ENCODE measurements at places on chromosomes 13 and 19. TPM values are rescaled to one million over a fixed set of nuclear protein-coding genes. Genes with fewer than 3 reads are reported as not detected.

GRCh38 chr19:1038978-1039645 is 795 bp upstream of the ABCA7 start:
- no peak overlapping the region for H3K4me3 ChIP-seq
- H3K27ac ChIP-seq, result peak overlapping the region; percentile 89
- peaks cover 49% of the 10 kb centered on the region for H3K4me1 ChIP-seq
- H3K36me3 ChIP-seq, result peaks cover 15% of the 10 kb centered on the region
- DNase-seq, result no peak
- H3K27me3 ChIP-seq, result no peaks in the 10 kb centered on the region

DNA sequence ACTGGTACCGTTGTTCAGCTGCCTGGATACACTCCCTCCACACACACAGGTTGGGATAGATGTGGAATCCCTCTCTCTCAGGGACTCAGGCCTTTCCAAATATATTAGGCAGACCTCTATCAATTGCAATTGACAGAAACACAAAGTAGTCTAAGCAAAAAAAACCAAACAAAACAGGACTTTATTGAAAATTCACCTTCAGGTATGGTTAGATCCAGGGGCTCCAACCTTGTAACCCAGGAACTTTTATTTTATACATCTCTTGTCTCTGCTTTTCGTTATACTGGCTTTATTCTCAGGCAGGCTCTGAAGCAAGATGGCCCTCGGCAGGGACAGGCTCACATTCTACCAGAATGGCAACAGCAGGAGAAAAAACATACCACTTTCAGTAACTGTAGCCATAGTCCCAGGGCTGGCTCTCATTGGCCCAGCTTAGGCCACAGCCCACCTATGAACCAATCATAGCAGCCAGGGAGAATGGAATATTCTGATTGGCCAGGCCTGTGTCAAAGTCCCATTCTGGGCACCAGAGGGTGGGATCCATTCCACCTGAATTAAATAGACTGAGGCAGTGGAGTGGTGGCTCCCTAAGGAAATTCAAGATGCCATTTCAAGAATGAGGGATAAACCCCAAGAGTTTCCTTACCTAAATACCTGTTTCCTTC is 13.1 kb upstream of the CEACAM19 start:
- no peak overlapping the region for H3K27ac ChIP-seq
- H3K4me1 ChIP-seq, result peaks cover 7% of the 10 kb centered on the region
- peaks cover 34% of the 10 kb centered on the region for H3K36me3 ChIP-seq

DNA sequence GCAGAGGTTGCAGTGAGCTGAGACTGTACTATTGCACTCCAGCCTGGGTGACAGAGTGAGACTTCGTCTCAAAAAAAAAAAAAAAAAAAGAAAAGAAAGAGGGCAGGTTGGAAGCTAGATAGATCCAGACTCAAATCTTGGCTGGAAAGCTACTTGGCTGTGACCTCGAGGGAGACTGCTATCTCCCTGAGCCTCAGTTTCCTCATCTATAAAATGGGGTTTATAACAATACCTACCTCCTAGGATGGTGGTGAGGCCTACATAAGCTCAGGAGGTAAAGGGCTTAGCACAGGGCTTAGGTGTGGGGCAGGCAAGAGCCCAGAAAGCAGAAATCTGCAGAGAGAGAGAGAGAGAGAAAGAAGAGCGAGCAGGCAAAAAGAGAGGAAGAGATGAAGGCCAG is 24.2 kb upstream of the DACT3 start:
- no peaks in the 10 kb centered on the region for H3K4me1 ChIP-seq
- no peak overlapping the region for H3K4me3 ChIP-seq
- peaks cover 25% of the 10 kb centered on the region for H3K36me3 ChIP-seq
- no peak overlapping the region for H3K27ac ChIP-seq

Gene CD22
- total RNA-seq, result not detected

GRCh38 chr13:91454666-91455065 is 56.2 kb downstream of the GPC5 start:
- H3K27ac ChIP-seq, result no peak overlapping the region
- no peaks in the 10 kb centered on the region for H3K36me3 ChIP-seq

GRCh38 chr13:94176561-94176960 is 302.9 kb downstream of the DCT start:
- H3K4me1 ChIP-seq, result peaks cover 52% of the 10 kb centered on the region
- no peak overlapping the region for H3K4me3 ChIP-seq
- H3K27ac ChIP-seq, result peak overlapping the region; percentile 27
- no peak for DNase-seq

DNA sequence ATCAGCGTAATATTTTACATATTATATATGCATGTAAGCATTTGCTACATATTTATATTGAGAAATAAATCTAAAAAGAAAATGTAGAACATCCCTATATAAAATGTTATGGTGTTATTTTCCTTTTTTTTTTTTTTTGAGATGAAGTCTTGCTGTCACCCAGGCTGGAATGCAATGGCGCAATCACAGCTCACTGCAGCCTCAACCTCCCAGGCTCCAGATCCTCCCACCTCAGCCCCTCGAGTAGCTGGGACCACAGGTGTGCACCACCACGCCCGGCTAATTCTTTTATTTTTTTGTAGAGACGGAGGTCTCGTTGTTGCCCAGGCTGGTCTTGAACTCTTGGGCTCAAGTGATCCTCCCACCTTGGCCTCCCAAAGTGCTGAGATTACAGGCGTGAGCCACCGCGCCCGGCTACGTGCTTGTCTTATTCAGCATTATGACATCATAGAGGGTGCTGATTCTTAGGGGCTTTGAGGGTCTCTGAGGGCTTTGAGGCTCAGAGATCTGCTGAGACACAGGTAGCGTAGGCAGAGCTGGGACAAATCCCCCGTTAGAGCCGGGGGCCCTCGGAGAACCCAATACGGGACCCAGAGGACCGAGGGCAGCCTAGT is 101.9 kb downstream of the GADD45B start:
- H3K4me3 ChIP-seq, result no peak overlapping the region
- peak overlapping the region; percentile 95 for H3K27ac ChIP-seq
- no peak for DNase-seq
- peaks cover 3% of the 10 kb centered on the region for H3K36me3 ChIP-seq
- H3K27me3 ChIP-seq, result no peaks in the 10 kb centered on the region
- H3K4me1 ChIP-seq, result peaks cover 48% of the 10 kb centered on the region

DNA sequence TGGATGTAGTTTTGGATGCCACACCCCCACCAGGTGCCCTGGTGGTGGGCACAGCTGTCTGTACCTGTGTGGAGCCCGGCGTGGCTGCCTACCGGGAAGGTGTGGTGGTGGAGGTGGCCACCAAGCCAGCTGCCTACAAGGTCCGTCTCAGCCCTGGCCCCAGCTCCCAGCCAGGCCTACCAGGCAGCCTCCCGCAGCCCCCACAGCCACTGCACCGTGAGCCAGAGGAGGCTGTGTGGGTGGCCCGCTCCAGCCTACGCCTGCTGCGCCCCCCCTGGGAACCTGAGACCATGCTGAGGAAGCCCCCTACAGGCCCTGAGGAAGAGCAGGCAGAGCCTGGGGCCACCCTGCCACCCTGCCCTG is 3.5 kb downstream of the CIC start:
- H3K27ac ChIP-seq, result no peak overlapping the region
- peaks cover 56% of the 10 kb centered on the region for H3K4me1 ChIP-seq
- peaks cover 18% of the 10 kb centered on the region for H3K36me3 ChIP-seq

DNA sequence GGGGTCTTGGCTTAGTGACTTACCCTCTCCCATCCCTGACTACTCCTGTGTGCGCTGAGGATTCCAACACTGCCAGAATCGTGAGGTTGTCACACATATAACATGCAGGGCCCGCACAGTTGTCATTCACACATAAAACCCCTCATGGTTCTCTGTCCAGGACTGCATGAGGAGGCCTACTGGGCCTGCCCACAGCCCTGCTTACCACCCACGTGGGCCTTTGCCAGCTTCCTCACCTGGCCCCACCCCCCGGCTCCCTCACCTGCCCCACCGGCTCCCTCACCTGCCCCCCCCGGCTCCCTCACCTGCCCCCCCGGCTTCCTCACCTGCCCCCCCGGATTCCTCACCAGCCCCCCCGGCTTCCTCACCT is 197.2 kb downstream of the TEX29 start:
- no peak overlapping the region for H3K4me3 ChIP-seq
- no peaks in the 10 kb centered on the region for H3K27me3 ChIP-seq
- H3K27ac ChIP-seq, result no peak overlapping the region
- no peaks in the 10 kb centered on the region for H3K4me1 ChIP-seq
- no peak for DNase-seq

- peak; percentile 21 for DNase-seq
- H3K27ac ChIP-seq, result no peak overlapping the region
- H3K36me3 ChIP-seq, result no peaks in the 10 kb centered on the region
- no peak overlapping the region for H3K4me3 ChIP-seq
- H3K27me3 ChIP-seq, result no peaks in the 10 kb centered on the region
These were observed 418.0 kb downstream of the ZNF536 start for GRCh38 chr19:30790056-30790680.

DNA sequence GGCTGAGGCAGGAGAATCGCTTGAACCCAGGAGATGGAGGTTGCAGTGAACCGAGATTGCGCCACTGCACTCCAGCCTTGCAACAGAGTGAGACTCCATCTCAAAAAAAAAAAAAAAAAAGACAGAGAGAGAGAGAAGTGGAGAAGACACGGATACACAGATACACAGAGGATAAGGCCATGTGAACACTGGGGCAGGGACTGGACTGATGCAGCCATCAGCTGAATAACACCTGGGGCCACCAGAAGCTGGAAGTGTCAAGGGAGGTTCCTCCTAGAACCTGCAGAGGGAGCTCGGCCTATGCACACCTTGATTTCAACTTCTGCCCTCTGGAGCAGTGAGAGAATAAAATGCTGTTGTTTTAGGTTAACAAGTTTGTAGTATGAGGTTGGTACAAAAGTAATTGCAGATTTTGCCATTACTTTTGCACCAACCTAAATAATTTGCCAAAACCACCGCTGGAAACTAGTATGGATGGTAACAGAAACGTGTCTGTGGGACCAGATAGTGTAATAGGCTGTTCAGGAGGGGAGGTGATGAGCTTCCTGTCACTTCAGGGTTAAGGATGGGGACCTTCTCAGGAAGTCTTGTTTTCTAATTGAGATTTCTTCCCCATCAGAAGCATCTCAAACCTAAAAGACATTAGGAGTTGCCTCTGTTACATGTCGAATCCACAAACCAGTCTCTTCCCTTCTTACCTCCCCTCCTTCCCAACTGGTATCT is 36.4 kb upstream of the IGSF23 start:
- H3K36me3 ChIP-seq, result no peaks in the 10 kb centered on the region
- H3K27ac ChIP-seq, result no peak overlapping the region

GRCh38 chr19:53961523-53962356 is 997 bp upstream of the CACNG8 start:
- no peak for DNase-seq
- H3K27ac ChIP-seq, result no peak overlapping the region
- H3K4me3 ChIP-seq, result no peak overlapping the region
- no peaks in the 10 kb centered on the region for H3K36me3 ChIP-seq
- peaks cover 61% of the 10 kb centered on the region for H3K27me3 ChIP-seq

- H3K27ac ChIP-seq, result no peak overlapping the region
- no peak overlapping the region for H3K4me3 ChIP-seq
- H3K4me1 ChIP-seq, result peaks cover 5% of the 10 kb centered on the region
- no peak for DNase-seq
- no peaks in the 10 kb centered on the region for H3K27me3 ChIP-seq
These were observed 357.8 kb downstream of the DCT start for GRCh38 chr13:94121686-94122085.

- H3K27me3 ChIP-seq, result no peaks in the 10 kb centered on the region
- H3K36me3 ChIP-seq, result no peaks in the 10 kb centered on the region
- no peak for DNase-seq
- no peak overlapping the region for H3K4me3 ChIP-seq
- peak overlapping the region; percentile 87 for H3K27ac ChIP-seq
These were observed 35.2 kb upstream of the GRTP1 start for GRCh38 chr13:113398963-113399754.

Gene ZNF724
- 3.2 TPM for total RNA-seq

GRCh38 chr19:18208098-18208951 is 4.5 kb upstream of the RAB3A start:
- H3K4me1 ChIP-seq, result peaks cover 23% of the 10 kb centered on the region
- H3K4me3 ChIP-seq, result no peak overlapping the region
- no peak overlapping the region for H3K27ac ChIP-seq
- peaks cover 3% of the 10 kb centered on the region for H3K27me3 ChIP-seq
- DNase-seq, result no peak

DNA sequence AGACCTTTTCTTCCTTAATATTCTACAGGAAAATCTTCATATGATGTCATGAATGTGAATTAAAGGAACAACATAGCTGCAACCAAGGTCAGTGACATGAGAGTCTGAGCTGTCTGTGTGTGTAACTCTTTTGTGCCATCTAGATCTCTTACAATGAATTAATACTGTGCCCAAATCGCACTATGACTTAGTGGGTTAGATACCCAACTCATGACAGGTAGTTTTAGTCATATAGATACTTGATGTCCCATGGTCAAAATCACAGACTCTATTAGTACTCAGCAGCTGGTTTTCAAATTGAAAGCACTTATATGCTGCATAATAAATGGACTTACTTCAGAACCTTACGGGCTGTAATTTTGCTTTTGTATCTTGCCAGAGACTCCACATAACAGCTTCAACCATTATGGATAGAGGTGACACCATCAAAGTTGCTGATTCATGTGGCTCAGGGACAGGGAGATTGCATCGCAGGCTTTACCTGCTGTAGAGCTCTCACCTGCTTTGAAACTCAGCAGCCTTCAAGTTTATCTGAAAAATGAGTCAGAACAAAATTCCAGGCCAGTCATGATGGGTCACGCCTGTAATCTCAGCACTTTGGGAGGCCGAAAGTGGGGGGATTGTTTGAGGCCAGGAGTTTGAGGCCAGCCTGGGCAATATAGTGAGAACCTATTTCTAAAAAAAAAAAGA is 12.3 kb upstream of the ZNF283 start:
- no peaks in the 10 kb centered on the region for H3K4me1 ChIP-seq
- no peak overlapping the region for H3K4me3 ChIP-seq
- H3K36me3 ChIP-seq, result no peaks in the 10 kb centered on the region
- DNase-seq, result no peak

Gene IGSF23
- not detected for total RNA-seq

Gene WDR87
- not detected for total RNA-seq

Gene MAST1
- total RNA-seq, result 0.32 TPM

- peaks cover 13% of the 10 kb centered on the region for H3K27me3 ChIP-seq
- no peak overlapping the region for H3K4me3 ChIP-seq
- H3K27ac ChIP-seq, result no peak overlapping the region
- DNase-seq, result no peak
These were observed 57.5 kb downstream of the ERICH4 start for GRCh38 chr19:41500443-41500842.

- no peaks in the 10 kb centered on the region for H3K27me3 ChIP-seq
- peak overlapping the region; percentile 88 for H3K27ac ChIP-seq
- peaks cover 37% of the 10 kb centered on the region for H3K4me1 ChIP-seq
- peak overlapping the region; percentile 93 for H3K4me3 ChIP-seq
- no peak for DNase-seq
These were observed 997 bp upstream of the GPC6 start for GRCh38 chr13:93225610-93226009.

DNA sequence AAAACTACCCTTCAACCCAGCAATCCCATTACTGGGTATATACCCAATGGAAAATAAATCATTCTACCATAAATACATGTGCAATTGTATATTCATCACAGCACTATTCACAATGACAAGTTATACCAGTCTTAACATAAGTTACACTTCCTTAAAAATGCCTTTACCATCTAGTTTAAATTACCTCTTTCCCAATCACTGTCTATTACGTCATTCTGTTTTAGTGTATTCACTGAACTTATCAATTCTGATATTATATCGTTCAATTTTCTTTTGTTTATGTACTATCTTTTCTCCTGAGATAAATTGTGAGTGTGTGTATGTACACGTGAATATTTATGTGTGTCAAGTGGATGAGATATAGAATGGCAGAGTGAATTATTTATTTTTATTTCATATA is 1416.8 kb downstream of the OLFM4 start:
- H3K27ac ChIP-seq, result no peak overlapping the region
- no peaks in the 10 kb centered on the region for H3K36me3 ChIP-seq
- no peaks in the 10 kb centered on the region for H3K27me3 ChIP-seq
- H3K4me3 ChIP-seq, result no peak overlapping the region
- DNase-seq, result no peak
